ENCODE measurements at places on chromosomes 3 and 15.

GRCh38 chr3:160343132-160343531 is 55.9 kb downstream of the IFT80 start:
- peak; percentile 43 for DNase-seq

GRCh38 chr3:197511853-197512635 is 43.7 kb downstream of the BDH1 start:
- no peak for DNase-seq

- no peak for DNase-seq
Observed at GRCh38 chr15:31372635-31373091, 46.0 kb downstream of the KLF13 start.

DNA sequence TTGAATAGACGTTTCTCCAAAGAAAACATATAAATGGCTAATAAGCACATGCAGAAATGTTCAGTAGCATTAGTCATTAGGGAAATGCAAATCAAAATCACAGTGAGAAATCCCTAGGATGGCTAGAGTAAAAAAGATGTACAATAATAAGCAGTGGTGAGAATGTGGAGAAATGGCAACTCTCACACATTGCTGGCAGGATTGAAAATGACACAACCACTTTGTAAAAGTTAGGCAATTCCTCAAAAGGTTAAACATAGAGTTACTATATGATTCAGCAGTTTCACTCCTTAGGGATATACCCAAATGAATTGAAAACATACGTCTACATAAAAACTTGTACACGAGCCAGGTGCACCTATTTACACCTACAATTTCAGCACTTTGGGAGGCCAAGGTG is 108.7 kb downstream of the ITPR1 start:
- DNase-seq: no peak

- DNase-seq: no peak
Observed at GRCh38 chr15:80587007-80587406, 108.1 kb upstream of the ABHD17C start.
